NCI-H446 treated with DMSO at 0.1 percent for 48 hours (cell line): ENCODE measurements at places on chromosomes 16 and 17.

DNA sequence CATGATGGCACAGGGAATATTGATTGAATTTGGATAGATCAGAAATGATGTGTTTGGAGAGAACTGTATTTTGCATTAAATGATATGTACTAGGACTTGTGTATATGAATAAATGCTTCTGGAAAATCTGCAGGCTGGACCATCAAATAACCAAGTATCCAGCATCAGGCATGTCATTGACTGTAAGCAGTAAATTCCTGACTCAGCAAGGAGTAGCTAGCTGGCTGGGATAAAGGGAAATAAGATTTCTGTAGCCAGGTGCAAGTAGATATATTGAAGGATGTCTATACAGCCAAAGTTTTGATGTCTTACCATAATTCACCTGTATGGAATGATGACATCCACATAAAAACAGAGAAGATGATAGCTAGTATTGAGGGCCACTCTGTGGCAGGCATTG is 809.6 kb downstream of the CDH11 start:
- DNase-seq: no peak

GRCh38 chr16:1497014-1497598 is 3.9 kb downstream of the TELO2 start:
- DNase-seq: no peak

DNA sequence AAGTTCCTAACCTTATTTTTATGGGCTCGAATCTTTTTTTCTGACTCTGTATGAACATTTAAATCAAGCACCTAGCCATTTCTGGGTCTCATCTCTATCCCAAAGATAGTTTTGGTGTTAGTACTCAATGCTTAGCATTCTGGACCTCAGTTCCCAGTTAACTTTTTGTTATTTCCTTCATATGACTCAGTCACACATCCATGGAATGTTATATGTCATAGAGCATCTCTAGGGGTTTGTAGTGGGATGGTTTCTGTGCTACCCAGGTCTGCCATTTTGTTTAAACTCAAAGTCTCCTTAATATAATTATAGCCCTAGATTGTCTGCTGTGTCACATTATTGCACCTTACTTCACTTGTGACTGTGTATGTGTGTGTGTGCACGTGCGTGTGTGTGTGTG is 90.1 kb downstream of the EFCAB13 start:
- no peak for DNase-seq

- DNase-seq: no peak
Measured at GRCh38 chr17:64259426-64259825, 3.6 kb downstream of the TEX2 start.

GRCh38 chr17:63774969-63775265 is 947 bp downstream of the DDX42 start:
- DNase-seq: no peak

DNA sequence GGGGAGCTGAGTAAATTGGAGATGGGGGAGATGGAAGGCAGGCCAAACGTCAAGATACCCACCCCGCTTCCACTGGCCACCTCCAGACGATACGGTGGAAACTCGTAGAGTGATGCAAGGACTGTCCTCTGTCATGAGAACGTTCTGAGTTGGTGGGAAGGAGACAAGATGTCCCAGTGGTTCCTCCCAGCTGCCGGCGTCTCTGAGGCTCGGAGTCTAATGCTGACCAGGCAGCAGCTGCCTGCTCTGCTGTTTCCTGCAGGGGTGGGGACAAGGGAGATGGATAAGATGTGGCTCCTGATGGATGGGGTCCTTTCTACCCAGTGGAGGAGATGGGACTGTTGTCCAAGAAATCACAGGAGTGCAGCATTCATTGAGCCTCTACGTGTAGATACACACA is 28.2 kb upstream of the C1QL1 start:
- no peak for DNase-seq

DNA sequence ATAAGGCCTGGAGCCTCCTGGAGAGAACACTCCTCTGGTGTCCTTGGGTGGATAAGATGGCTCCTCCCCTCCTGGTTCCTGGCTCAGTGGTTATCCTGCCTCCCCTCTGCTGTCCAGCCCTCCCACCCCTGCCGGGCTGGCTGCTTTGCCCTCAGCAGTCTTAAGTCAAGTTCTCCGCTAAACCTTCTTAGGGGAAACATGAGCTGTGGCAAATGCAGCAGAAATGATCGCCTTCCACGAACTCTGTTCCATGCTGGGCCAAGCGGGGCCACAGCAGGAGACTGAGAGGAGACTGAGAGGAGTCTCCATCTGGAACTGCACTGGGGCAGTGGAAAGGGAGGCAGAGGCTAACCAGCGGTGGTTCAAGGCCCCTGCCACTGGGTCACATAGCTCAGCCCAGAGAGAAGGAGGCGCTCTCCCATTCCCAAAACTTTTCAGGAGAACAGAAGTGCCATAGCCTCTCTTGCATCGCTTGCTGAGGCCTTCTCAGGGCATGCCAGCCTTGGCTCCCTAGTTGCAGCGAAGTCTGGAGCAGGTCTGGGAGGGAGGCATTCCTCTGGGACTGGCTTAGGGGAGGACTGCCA is 26.9 kb downstream of the TNS4 start:
- no peak for DNase-seq

DNA sequence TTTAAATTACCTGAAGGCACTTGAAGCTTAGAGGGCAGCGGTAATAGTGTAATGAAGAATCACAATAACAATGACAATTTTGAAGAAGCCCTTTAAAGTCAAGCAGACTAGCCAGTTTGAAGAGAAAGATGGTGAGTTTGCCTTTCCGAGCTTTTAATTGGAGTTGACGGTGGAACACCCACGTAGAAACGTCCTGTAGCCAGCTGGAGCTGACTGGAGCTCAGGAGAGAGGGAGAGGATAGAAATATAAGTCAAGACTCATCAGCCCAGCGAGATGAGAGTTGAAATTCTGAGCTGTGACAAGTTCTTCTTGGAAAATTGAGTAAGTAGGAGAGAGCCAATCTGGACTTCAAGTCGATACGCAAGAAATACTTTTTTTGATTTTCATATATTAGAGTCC is 91.7 kb upstream of the CACNG3 start:
- DNase-seq: no peak

DNA sequence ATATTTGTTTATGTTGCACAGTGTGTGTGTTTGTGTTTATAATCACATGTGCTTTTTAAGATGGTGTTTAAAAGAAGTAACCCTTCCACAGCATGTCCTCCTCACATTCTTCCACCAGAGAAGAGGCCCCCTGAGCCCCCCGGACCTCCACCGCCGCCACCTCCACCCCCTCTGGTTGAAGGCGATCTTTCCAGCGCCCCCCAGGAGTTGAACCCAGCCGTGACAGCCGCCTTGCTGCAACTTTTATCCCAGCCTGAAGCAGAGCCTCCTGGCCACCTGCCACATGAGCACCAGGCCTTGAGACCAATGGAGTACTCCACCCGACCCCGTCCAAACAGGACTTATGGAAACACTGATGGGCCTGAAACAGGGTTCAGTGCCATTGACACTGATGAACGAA is 69.2 kb downstream of the CDK12 start:
- DNase-seq: no peak

GRCh38 chr16:81241706-81242105 is 3.2 kb downstream of the BCO1 start:
- DNase-seq: no peak

DNA sequence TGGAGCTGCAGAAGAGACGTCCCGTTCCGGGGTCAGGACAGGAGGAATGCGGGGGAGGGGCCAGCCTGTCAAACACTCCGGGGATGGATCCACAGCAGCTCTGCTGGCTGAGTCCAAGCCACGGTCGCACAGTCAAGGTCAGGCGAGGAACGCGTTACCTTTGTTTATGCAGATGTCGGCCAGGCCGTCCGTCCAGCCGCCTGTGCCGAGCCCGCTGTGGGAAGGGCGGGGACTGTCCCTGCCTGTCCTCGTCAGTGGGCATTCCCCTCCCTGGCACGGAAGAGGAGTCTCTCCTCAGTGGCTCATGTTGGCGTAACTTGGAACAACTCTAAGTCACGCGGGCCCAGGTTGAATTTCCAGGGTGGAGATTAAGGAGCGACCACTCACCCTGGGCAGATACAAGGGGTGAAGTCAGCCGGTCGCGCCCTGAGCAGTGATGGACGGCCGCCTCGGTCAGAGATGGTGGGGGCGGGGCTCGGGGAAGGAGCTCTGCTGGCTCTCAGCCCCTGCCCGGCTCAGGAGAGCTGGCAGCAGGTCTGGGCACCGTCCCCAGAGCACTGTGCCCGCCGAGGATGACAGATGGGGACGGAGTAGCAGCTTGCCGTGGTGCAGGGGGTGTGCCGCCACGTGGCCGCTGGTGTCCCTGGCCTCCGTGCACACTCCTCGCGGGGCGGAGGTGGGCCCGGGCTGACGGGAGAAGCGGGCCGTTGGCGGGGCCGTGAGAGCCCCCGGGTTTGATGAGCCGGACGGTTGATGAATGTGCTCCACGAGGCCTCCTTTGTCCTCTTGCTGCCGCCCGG is 7.3 kb downstream of the CACNA1H start:
- peak; percentile 50 for DNase-seq

- no peak for DNase-seq
Measured at GRCh38 chr16:2043667-2044451, 3.8 kb downstream of the NTHL1 start.

GRCh38 chr17:82458885-82459424 is 414 bp downstream of the NARF start:
- DNase-seq: no peak

DNA sequence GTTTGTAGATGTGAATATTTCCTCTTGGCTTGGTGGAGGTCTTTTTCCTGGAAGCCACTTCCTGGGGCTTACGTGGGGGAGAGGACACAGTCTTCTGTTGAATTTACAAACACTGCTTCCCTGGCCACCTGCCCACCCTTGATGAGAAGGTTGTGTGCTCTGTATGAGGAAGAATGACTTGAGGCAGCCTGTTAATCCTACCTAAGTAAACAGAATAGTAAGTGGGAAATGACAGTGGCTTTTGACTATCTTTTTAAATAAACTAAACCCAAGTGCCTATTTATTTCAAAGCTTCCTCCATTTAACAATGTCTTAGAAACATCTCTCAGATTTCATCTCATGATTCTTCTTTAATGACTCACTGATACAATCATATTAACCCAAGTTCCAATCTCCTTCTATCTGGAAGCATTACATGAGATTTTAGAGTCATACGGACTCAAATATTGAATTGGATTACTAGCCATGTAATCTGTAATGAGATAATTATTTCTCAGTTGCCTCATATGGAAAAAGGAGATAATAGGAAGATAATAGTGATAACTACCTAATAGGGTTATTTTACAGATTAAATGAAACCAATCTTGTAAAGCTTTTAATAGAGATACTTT is 96.6 kb upstream of the SMIM36 start:
- no peak for DNase-seq

GRCh38 chr17:81438688-81439087 is 43.4 kb downstream of the BAHCC1 start:
- DNase-seq: no peak

DNA sequence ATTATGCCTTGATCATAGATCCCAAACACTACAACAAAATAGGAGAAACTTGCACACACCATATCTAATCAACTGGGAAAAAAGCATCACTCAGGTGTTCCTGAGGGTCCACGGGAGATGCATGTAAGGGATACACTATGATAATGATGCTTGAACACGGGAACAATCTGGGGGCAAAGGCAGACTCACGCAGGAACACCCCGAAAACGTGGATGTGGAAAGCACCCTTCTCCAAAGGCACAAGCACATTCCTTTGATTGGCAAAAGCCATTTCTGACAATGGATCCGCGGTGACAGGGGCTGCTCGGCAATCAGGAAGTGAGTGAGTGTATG is 1.3 kb downstream of the ZNF652 start:
- no peak for DNase-seq

DNA sequence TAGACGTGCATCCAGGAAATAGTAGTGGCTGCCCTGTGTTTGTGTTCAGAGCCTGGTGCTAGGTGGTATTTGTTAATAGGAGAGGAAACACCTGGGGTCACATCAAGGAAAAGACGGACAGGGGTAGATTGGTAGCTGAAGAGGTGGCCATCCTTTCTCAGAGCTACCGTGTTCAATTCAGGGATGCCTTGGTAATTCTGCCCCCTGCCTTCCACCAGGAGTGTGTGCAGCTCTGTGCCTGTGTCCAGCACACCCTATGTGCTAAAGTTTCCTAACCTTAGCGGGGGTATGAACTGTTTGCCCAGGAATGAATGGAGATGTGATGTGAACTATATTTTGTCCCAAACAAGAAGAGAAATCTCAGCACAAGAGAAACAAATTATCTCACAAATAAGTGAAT is 174.1 kb upstream of the MPHOSPH6 start:
- no peak for DNase-seq

GRCh38 chr16:51931653-51932052 is 615.3 kb downstream of the TOX3 start:
- DNase-seq: no peak

GRCh38 chr17:46136820-46137219 is 56.4 kb downstream of the KANSL1 start:
- DNase-seq: no peak

- no peak for DNase-seq
Measured at GRCh38 chr17:80850817-80851216, 140.8 kb upstream of the CHMP6 start.

- DNase-seq: no peak
Measured at GRCh38 chr16:49337814-49338350, 35.7 kb upstream of the C16orf78 start.

DNA sequence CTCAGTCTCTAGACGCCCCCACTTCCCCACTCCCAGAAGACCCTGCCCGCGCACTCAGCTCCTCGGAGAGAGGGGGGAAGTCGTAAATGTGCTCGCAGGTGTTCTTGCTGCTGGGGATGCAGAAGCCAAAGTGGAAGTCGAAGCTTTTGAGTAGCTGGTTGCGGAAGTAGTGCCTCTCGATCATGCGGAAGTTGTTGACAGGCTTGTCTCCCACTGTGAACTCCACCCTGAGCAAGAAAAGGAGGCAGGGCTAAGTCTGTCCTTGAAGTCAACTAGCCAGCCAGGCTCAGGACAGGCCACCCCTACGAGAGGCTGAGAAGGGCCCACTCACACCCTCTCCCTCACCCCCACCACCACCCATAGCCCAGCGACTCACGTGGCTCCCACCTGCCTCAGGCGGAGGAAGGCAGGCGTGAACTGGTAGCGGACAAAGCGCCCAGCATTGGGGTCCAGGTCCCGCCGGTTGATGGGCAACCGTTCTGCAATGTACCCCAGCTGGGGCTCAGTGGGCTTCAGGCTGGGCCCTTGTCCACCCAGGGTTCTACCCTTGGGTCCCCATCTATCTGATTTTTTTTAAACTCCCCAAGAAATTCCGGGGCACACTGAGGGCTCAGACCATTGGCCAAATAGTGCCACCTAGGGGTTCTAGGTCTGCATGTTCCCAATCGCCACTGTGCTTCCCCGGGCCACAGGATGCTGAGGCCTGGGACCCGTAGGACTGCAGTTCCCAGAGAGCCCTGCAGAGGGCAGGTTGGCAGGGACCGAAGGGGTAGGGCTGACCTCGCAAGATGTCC is 4.6 kb downstream of the UNC119 start:
- DNase-seq: no peak

DNA sequence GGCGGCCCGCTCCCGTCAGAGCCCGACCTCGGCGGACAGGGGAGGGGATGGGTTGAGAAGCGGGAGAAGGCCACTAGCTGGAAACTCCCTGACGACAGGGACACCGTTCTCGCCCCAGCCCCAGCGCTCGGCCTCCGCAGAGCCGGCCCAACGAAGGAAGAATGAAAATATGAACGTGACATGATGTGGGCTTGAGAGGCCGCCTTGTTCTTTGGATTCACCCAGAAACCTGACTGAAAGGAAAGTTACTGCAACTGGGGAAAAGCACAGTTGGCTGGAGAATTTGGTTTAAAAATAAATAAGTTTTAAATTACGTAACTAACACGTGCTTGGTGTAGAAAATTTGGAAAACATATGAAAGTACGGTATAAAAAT is 21.1 kb downstream of the NPTX1 start:
- DNase-seq: no peak

GRCh38 chr17:28031174-28031573 is 11.3 kb upstream of the NLK start:
- DNase-seq: no peak
